ENCODE measurements at places on chromosomes 3 and 15.

DNA sequence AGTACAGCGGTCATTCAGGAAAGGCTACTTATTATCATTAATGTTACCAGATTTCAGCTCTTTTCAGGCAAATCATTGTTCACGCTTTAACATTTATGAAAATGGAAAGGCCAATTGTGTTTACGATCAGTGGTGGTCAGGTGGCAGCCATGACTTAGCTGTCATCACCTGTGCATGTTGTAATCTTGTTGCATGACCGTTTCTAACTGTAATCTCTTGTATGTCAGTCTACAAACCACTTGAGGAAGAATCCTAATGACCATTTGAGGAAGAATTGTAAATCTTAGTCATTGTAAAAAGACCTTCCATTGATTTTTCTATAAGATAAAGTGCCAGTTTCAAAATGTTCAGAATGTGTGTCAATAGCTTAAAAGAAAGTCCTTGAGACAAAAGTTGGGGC lies 100.4 kb downstream of the SERPINI1 start:
- DNase-seq = no peak

- no peak for DNase-seq
Observed at GRCh38 chr3:106514431-106514830, 645.6 kb upstream of the CBLB start.

DNA sequence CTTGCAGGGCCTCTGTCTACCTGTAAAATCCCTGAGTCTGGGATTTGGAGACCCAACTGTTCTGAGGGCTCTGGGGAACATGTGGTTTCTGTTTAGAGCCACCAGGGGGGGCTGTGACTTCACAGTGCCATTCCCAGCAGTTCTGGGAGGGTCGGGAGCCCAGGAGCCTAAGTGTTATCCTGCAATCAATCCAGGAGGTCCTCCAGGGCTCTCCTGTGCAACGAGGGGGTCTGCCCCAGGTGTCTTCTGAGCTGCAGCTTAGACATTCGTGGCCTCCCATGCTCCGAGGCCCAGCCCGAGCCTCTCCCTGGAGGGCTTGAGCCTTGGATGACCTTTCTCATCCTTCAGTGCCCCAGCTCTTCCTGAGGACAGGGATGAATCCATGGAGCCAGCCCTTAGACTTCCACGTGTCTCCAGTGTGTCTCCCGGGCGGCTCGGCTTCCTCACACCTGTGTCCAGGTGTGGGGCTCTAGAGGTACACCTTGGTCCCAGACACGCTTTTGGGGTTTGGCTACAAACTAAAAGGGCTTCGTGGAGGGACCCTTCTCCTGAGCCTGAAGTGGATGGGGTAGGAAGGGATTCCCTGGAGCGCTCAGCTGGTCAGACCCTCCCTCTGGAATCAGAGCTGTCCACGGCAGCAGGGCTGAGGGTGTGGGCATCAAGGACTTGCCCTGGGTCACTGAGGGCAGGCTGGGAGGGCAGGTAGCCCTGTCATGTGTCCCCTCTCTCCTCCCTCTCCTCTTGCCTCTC lies 20.3 kb upstream of the ABTB1 start:
- DNase-seq = peak; percentile 61

GRCh38 chr15:40313531-40314398 lies 6.0 kb upstream of the PLCB2 start:
- no peak for DNase-seq

GRCh38 chr3:128605091-128606046 lies 45.2 kb downstream of the RPN1 start:
- DNase-seq = no peak

DNA sequence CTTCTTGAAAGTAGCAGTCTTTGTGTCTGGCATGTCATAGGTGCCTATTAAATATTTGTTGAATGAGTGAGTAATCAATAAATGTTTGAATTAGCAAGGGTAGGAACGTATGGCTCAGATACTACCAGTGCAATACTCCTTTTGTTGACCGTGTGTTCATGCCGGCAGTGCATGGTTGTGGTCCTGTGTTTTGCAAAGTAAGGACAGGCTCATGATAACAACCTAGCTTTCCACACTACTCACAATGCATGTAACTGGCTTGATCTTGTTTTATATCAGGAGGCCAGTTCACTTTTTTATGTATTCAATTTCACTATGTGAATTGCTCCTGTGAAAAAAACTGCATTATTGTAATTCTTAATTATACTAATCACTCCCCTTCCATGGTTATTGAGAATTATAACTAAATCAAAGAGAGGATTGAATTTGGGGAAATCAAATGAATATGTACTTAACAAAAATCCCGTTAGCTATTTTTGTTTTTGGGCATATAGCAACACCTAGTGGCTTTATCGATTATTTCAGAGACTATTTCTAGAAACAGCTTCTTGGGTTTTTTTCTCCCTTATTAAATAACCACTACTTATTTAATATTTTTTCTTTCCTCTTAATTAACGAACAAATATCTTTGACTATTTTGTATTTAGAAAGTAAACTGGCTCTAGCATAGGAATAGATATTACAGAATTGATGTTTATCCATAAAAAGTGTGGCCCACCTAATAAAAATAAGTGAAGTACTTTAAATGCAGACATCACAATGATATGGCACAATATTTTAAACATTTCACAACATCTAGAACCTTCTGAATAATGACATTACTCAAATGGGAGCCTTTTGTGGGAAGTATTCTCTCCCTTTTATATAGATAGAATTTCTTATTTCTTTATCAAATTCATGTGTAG lies 218.5 kb downstream of the BBX start:
- DNase-seq = no peak

DNA sequence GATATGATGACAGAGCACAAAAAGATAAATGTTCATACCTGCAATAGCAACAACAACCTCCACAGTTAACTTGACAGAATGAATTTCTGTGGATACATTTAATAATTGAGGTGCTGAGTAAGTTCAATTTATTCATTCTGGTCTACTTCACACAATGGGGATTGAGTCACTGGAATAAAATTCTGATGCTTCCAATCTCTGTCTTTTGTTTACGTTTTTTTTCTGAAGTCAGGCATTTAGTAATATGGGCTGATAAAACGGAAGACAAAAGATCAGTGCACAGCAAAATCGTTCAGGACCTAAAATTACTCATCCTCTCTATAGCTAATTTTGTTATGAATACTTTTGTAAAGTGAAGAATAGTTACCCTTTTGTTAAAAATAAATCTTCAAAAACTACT lies 565.9 kb upstream of the CCDC54 start:
- DNase-seq = no peak

GRCh38 chr15:76916369-76916768 lies 11.2 kb upstream of the SCAPER start:
- no peak for DNase-seq

- no peak for DNase-seq
Observed at GRCh38 chr3:193509103-193509965, 45.4 kb downstream of the ATP13A4 start.

DNA sequence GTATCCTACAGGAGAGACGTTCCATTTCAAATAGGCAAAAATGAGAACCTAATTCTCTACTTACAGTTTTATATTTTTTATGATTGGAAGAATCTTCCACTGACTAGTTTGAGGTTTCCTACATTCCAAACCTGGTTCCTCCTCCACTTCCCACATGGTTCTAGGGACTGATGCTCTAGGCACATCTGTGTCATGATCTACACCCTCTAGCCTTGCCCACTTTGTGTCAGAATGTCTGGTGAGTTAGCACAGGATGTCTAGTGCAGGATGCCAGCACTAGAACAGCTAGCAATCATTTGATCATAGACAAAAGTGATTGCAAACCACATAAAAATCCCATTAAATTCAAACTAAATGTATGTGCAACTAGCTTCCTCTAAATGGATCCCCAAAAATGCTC lies 26.7 kb upstream of the FILIP1L start:
- DNase-seq = no peak

GRCh38 chr15:69380100-69380725 lies 33.9 kb upstream of the KIF23 start:
- no peak for DNase-seq

DNA sequence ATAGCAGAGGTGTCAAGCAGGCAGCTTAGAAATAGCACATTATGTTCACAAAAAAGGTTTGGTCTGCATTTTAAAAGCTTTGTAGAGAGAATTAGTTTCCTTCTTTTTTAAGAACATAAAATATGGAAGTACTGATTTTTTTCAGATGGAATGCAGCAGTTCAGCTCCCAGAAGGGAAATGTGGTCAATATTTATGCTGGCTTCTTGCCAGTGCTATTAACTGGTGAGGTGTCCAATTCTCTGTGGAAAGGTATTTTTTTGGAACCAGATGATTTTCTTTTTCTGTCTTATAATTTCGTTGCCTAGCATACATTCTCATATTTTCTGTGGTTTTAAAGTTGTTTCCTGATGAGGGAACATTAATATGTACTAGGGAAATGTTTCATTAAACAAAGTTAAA lies 211.4 kb upstream of the ZNF385D start:
- DNase-seq = no peak

DNA sequence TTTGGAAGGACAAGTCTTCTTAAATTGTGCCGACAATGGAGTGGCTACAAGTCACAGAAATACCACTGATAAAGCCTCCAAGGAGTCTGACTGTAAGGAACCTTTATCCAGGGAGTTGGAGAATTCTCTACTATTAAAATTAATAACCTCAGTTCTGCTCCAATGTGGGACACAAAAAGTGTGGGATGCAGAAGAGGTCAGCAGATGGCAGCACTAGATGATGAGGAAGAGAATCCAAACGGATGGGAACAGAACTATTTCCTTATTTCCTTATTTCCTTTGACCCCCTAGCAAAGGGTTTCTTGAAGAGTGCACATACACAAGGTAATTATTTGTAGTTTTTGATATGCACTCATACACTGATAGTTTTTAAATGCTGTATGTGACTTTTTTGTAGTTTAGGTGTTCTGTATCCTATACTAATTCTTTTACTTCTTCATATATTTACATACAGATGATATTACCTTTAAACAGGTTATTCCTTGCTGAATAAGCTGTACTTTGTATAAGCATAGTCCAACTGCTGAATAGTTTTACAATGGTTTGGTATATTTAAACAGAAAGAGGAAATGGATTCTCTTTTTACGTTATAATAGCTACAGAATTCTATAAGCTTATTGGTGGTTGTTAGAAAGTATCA lies 25.6 kb upstream of the NLGN1 start:
- DNase-seq = no peak

DNA sequence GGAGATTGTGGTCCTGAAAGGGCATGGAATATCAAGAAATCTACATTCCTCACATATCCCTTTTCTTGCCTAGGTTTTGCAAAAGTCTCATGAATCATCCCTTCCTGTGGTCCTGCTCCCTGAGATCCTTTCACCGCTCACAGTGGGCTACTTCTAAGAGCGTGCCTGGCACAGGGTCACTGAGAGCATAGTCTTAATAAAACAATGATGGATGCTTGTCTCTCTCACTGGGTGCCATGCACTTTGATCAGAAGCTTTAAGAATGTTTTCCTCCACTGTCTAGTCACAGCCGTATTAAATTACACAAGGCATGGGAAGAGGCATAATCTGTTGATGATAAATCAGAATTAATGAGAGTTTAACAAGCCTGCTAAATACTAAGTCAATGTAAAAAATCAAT lies 269.7 kb upstream of the ATP10A start:
- DNase-seq = no peak

GRCh38 chr3:30811151-30811795 lies 83.2 kb downstream of the GADL1 start:
- DNase-seq = no peak

DNA sequence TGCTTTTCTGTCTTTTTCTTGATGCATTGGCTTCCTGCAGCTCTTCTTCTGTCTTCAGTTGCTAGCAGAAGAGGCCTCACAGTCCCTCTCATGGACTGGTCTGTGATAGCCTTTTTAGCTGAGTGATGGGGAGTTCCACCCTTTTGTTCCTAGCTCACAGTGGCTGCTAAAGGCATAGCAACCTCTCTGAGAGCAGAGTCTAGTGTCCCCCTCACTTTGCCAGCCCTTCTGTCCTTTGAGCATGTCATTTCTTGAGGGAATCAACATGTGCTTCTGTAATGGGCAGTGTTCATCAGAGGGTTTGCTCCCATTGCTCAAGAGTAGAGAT lies 44.4 kb downstream of the GAP43 start:
- no peak for DNase-seq

DNA sequence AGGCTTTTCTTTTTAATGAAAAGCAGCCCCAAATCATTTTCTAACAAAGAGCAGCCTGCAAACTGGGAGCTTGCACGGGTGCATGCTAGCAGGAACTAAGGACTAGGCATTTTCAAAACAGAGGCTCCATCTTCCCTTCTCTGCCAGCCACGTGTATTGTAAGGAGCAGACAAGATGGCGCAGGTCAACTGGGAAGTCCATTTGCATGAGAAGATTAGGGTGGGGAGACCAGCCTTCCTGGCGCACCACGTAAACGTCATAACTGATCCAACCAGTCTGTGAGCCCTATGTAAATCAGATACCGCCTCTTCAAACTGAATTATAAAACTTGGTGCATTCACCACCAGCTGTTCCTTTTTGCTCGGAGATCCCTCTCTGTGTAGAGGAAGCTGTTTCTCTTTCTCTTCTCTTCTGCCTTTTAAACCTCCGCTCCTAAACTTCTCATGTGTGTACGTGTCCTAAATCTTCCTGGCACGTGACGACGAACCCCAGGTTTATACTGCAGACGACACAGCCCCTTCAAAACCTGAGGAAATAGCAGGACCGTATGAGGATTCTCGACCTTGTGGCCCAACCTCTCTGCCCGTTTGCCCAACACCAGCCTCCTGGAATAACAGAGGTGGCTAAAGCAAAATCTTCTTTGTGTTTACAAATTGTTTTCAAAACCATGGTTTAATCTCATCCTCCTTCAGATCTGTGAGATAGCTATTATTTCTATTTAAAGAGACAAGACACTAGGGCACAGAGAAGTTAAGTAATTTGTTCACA lies 26.4 kb upstream of the SLC30A4 start:
- no peak for DNase-seq

DNA sequence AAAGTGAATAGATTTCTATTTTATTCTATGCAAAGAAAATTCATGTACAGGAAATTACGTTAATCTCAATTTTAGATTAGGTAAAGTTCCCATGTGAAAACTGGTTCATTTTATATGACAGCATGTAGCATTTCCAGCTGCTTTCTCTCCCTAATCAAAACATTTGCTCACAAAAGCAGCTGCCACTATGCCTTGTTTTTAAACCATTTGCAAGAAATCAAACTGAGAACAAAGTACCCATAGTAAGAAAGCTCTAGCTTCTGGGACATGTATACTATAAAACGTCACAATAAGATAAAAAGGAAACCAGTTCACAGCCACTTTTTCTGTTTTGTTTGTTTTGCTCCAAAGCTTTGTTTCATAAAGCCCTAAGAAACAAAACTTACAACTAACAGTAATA lies 5.0 kb upstream of the CRYBG3 start:
- DNase-seq = no peak

- no peak for DNase-seq
Observed at GRCh38 chr3:126451511-126451910, 24.2 kb downstream of the ZXDC start.

DNA sequence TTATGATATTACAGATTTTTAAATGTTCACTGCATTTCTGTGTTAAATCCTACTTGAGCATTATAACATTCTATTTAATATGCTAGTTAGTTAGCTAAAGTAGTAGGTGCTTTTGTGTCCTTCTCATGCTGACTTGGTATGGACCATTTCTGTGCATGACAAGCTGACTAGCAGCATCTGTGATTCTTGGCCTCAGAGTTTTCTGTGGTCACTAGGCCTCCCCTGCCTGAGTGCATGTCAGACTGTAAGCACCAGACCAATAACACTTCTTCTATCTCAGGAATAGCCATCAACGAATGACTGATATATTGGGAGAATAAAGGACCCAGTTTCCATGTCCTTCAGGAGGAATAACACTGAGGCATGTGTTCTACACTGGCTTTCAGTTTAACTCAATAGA lies 22.6 kb upstream of the SLC7A14 start:
- DNase-seq = no peak

All from GM12891 (cell line).